ENCODE measurements at places on chromosomes 16 and 17.
A peak's percentile ranks its signal among the peaks of the same experiment; 100 is the strongest.

GRCh38 chr17:80101946-80102663 lies 724 bp downstream of the GAA start:
- peak; percentile 62 for DNase-seq

DNA sequence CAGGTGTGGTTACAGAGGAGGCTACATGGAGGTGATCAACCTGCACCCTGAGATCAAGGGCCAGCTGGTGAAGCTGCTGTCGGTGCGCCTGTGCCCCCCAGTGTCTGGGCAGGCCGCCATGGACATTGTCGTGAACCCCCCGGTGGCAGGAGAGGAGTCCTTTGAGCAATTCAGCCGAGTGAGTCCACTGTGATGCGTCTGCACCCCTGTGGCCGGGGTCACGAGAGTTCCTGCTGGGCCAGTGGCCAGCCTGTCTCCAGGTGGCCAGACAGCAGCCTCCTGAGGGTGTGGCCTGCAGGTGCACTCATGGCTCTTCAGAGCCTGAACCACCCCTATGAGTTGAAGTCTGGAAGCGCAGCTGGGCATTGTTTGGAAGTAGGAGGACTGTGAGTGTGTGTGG lies 38.1 kb downstream of the GPT2 start:
- DNase-seq, result no peak

DNA sequence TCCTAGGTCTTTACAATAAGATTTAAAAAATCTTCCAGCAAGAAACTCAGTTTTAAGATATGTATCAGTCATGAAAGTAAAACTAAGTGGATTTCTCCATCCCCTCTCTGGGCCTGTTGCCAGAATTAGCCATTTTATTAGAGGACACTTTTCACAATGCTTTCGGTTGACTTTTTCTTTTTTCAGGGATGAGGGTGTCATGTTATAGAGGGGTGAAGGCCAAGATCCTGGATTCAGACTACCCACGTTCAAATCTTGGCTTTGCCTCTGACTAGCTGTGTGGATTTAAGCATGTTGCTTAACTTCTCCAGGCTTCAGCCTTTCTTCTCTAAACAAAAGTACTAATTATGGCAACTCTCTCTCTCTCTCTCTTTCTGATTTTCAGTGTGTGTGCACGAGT lies 111.7 kb upstream of the COX10 start:
- DNase-seq, result peak; percentile 48

DNA sequence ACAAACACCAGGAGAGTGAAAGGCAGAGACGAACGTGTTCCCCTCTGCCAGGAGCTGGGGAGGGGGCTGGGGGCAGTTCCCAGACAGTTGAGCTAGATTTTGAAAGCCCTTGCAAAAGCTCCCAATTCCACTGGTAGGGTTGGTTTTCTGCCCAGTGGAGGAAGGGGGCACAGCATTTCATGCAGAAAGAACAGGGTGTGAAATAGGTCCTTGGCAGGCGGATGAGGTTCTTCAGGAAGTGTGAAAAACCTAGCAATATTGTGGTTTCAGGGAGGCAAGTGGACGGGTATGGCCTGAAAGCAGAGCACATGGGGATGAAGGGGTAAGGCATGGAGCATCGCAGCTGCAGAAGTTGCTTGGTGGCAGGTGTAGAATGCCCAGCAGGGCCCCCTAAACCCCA lies 248.3 kb downstream of the KATNIP start:
- no peak for DNase-seq

GRCh38 chr17:5044630-5045029 lies 9.4 kb upstream of the SLC52A1 start:
- DNase-seq, result no peak

GRCh38 chr16:28108590-28109247 lies 45.2 kb upstream of the GSG1L start:
- DNase-seq, result peak; percentile 35

DNA sequence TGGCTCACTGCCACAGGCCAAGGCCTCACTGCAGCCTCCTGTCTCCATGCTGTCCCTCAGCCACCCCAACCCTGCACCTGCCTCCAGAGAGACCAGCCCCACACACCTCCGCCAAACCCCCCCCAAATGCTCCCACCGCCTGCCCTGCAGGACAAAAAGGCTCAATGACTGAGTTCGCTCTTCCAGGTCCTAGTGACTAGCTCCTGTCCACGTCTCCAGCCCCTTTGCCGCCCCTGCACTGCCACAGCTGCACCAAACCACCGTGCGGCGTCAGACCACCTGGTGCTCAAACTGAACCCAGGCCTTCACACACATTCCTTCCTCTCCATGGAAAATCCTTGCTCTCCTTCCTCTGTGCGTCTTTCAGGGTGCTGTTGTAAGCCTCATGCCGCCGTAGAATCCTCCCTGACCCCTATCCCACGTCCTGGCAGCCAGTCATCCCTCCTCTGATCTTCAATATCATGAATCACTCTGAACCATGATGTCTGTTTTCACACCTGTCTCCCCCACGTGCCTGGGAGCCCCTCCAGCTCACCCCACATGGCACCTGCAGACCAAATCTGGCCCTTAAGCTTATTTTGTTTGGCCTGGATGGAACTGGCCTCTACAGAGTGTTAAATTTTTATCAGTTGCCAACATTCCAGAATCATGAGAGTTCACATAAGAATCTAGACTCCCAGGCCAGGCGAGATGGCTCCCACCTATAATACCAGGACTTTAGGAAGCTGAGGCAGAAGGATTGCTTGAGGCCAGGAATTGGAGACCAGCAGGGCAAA lies 4.3 kb upstream of the GSG1L start:
- no peak for DNase-seq

GRCh38 chr16:69663846-69664245 lies 62.5 kb downstream of the NQO1 start:
- DNase-seq, result peak; percentile 41

GRCh38 chr16:84724606-84725309 lies 25.0 kb downstream of the USP10 start:
- DNase-seq, result peak; percentile 59

DNA sequence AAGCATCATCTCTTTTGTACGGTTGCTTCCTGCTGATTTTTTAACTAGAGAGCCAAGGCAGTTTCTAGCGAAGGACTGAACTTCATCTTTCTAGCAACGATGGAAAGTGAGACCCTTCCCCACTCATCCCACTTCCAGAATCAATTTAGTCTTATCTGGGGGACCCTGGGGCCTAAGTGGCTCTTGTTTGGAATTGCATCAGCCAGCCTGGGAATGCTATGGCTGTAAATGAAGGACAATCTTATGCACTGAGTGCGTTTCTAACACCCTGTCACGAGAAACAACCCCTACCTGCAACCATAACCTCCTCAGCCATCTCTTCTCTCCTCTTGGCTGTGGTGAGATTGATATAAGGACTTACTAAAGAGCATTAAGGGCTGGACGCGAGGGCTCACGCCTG lies 64.8 kb downstream of the ERCC4 start:
- DNase-seq, result no peak

GRCh38 chr17:66583112-66583748 lies 251.7 kb upstream of the CACNG5 start:
- no peak for DNase-seq

- peak; percentile 52 for DNase-seq
Observed at GRCh38 chr16:21083729-21084268, 66.8 kb downstream of the DNAH3 start.

GRCh38 chr17:50832267-50832863 lies 3.0 kb upstream of the WFIKKN2 start:
- no peak for DNase-seq

DNA sequence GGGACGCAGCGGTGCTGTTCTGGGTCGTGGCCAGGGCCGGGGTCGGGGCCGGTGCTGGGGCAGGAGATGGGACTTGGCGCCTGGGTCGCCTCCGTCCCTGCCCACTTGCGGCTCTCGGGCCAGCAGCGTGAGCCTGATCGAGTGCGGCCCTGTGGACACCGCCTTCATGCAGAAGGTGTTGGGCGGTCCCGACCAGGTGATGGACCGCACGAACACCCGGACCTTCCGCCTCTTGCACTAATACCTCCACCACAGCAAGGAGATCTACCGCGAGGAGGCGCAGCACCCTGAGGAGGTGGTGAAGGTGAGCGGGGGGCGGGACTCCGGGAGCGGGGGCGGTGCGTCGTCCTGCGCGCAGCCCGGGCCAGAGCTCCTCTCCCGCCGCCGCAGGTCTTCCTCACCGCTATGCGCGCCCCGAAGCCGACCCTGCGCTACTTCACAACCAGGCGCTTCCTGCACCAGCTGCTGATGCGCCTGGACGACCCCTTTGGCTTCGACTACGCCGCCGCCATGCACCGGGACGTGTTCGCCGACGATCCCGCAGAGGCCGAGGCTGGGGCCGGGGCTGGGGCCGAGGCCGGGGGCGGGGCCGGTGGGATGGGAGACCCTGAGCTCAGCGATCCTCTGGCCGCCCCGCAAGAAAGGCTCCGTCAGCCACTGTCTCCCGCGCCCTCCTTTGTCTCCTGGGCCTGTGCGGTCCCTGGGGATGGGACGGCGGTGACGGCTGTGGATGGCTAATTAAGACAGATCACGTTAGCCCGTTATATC lies 4.5 kb upstream of the HSD17B1 start:
- DNase-seq, result no peak

DNA sequence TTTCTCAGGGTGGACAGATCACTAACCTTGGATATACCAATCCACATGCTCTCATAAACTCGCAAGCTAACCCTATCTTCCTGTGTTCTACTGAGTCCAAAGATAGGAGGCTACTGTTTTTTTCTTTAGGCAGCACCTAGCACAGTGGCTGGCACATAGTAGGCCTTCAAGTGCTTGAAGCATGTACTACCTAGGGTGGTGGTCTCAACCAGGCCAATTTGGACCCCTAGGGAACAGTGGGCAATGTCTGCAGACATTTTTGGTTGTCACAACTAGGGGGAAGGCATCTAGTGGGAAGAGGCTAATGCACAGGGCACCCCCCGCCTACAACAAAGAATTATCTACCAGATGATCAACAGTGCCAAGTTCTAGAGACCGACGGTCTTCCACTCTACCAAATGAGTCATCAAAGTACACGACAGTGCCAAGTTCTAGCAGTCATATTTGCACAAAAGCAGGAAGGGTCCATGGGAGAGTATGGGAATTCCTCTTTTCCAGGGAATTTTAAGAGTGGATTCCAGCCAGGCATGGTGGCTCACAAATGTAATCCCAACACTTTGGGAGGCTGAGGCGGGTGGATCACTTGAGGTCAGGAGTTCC lies 390.3 kb downstream of the SLC39A11 start:
- DNase-seq, result no peak

DNA sequence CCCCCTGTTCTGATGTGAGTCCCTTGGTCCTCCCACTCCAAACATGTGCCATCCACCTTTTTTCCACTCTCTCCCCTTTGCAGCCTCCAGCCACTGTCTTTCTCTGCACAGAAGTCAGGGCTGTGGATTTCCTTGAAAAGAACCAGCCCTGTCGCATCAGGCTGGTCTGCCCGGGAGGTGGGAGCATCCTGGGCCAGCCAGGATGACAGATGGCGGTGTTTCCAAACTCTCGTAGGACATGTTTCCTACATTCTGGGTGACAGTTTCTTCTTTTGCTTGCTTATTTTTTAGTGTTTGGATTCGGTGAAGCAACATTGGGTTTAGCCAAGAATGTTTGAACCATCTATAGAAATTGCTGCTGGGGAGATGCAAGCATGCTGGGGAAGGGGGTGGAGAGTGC lies 100.8 kb downstream of the CCDC182 start:
- no peak for DNase-seq

DNA sequence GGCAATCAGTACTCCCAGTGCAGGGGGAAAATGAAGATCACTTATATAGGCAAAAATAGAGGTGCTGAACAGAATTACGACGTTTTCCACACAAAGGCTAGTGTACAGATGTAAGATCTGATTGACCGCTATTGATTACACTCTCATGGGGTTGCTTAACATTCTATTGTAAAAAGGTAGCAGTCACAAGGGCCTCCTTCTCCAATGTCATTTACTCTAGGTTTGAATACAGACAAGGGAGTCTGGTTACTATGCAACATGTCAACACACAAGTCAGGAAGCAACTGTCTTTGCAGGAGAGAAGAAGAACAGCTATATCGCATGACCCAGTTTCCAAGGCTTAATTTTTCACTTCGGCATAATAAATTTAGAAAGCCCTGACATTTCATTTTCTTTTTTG lies 7.9 kb downstream of the KRT37 start:
- no peak for DNase-seq

- no peak for DNase-seq
Observed at GRCh38 chr17:77534137-77534536, 393.4 kb downstream of the SEC14L1 start.

DNA sequence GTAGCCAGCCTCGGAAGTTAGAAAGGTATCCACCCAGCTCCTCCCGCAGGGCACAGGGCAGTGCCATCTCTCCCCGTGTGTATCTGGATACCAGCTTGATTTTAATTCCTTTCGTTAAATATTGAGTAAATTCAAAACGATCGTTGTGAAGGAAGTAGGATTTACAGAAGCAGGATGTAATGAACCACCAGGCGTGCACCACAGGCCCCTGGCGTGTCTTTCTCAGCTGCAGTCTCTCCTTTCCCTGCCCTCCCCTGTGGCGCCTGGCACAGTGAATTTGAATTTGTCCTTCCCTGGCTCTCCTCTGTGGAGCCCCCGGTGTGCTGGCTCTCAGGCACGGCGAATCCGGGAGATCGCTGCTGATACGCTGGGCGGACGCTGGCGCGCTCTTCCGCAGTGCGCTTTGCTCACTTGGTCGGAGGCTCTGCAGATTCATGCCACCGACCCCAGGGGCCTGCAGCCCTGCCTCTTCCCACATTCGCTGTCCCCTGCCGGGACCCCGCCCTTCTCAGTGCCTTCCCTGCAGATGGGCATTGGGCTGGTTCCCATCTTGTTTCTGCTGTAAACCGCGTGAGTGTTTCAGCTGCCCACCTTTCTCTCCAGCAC lies 164.6 kb downstream of the RPTOR start:
- DNase-seq, result no peak

- no peak for DNase-seq
Observed at GRCh38 chr17:3665834-3666233, 2.5 kb downstream of the TAX1BP3 start.

DNA sequence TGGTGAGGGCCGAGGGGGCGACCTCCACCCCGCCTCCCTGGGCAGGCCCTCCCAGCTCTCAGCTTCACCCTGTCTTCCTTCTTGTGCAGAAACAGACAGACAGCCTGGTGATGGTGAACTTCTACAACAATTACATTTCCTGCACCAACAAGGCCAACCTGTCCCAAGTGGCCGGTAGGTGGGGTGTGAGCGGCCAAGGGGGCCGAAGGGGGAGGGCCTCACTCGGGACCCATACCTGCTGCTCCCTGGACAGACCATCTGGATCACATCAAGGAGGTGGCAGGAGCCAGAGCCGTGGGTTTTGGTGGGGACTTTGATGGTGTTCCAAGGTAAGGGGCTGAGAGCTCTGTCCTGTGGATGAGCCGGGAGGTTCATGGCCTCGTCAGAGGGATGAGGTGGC lies 20.1 kb downstream of the CHMP1A start:
- DNase-seq, result no peak

DNA sequence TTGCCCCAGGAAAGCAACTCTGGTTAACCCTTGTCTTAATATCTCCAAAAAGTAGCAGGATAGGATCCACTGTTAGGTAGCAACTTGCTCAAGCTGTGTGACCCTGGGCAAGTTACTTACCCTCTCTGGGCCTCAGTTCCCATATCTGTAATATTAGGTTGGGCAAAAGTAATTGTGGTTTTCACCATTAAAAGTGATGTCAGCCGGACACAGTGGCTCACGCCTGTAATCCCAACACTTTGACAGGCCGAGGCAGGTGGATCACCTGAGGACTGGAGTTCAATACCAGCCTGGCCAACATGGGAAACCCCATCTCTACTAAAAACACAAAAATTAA lies 179.3 kb downstream of the FOXL1 start:
- DNase-seq, result no peak

Measured in inflammatory macrophage treated with lipopolysaccharide for 4 hours (primary cell).